Body of pancreas (tissue), 4 donors: ENCODE measurements at places on chromosomes 7 and 10.

GRCh38 chr7:37970211-37970610, 49.8 kb downstream of the EPDR1 start:
- DNase-seq = no peak

DNA sequence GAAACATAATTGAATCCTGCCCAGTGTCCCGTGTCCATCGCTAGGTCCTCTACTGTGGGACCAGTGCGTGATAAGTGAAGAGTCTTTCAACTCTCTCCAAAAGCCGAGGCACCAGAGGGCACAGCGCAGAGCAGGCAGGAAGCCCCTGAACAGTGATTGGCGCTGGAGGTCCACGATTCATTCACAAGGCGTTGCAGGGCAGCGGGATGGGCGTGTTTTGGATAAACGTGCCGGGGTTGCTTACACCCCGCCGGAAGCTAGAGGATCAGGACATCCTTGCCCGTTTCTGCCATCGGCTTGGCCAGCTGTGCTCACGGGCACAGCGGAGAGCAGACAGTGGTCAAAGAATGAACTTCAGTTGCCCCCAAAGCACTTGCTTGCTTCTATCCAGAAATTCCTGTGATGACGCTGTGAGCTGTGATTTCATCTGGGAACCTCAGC, 86.0 kb upstream of the PFKP start:
- no peak for DNase-seq

DNA sequence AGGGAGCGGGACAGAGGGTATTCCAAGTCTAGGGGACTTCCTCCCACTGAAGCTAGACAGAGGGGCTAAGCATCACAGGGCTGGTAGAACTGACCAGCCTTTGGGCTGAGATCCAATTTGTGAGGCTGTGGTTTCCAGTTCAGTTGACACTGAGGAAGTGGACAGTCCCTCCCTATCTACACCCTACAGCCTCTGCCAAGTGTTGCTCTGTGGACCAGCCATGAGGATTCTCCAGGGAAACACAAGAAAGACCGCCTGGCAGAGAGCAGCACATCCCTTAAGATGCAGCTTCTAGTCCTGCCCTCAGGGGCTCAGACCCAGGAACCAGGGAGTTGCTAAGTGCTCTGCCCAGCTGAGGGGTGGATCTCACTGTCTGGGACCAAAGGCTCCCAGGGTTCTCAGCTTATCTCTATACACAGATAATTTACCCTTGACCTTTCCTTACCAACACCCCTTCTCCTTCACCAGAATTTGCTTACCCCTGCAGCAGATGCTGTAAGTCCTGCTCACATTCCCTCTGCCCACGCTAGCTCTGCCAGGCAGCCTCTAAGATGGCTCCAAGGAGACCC, 252.0 kb downstream of the SKIDA1 start:
- no peak for DNase-seq

DNA sequence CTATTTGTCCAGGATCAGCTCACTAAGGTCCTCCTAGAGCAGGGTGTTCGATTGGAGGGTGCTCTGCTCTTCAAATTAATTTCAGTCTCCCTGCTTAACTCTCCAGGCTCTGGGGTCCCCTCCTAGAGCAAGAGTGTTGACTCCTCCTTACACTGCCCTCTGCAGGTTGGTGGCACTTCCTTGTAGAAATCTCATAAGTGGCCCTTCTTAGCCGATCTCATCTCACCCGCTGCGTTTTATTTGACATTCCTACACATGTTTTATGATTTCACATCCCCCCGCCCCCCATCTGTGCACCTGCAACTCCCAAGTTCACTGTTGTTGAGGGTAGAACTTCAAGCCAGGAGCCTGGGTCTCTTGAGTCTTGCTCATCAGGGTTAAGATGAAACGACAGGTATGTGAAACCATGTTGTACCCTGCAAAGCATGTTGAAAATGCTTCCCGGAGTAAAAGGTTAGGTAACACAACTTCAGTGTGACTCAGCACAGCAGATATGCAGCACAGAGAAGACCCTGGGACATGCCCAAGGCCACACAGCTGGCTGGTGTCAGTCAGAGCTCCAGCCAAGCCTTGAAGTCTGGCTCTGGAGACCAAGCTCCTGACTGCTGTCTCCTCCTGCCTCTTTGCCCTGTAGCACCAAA, 171.2 kb downstream of the PRKAG2 start:
- DNase-seq = peak; percentile 59

DNA sequence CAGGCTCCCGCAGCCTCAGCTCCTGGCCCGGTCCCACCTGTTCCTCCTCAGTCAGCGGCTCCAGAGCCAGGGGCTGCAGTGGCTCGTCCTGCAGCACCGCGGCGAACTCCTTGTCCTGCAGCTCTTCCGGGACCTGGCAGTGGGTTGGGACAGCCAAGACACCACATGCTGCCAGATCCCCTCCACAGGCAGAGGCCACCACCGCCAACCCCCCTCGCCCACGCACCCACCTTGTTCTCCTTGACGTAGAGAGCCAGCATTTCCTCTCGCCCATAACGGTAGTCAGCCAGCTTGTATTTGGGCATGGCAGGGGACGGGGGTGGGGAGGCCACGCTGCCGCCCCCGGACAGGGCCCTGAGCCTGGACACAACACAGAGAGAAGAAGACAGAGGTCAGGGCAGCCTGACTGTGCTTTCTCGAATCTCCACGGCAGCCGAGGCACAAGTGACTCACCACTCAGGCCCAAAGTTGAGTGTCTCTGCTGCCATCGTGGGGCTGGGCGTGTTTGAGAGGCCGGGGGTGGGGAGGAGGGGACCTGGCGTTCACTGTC, 6.2 kb downstream of the GIGYF1 start:
- no peak for DNase-seq

- no peak for DNase-seq
These were observed 87.0 kb downstream of the CDK6 start for GRCh38 chr7:92749327-92749755.

DNA sequence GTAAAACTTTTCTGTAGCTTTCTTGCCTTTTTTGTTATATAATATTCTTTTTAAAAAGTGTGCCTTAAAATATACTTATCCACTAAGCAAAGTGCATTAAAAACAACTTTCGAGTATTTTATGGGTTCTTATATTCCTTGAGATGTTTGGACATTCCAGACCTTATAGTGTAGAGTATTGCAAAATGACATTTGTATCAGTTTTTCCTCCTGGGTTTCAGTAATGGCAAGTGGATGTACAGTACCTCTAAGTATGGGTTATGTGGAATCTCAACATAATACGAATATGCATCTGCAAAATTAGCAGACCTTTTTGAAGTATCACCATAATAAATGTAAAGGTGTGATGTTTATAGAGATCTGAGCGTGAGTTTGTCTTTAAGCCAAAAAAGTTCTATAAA, 2.7 kb downstream of the CDK13 start:
- DNase-seq = no peak

DNA sequence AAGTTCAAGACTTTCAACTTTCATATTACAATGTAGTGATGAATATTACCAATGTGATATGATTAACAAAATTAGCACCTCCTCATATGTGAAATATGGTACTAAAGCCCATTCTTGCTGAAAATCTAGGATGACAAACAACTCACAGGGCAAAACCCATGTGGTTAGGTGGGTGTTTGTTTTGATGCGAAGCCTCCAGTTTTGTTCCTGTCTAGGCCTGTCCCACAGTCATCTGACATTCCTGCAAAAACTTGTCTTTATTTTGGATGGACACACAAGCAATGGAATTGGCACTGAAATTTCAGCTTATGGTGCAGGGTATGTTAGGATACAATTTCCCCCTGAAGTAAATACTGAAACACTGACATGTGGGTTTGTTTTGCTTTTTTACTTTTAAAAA, 95.3 kb downstream of the PARD3 start:
- DNase-seq = no peak

DNA sequence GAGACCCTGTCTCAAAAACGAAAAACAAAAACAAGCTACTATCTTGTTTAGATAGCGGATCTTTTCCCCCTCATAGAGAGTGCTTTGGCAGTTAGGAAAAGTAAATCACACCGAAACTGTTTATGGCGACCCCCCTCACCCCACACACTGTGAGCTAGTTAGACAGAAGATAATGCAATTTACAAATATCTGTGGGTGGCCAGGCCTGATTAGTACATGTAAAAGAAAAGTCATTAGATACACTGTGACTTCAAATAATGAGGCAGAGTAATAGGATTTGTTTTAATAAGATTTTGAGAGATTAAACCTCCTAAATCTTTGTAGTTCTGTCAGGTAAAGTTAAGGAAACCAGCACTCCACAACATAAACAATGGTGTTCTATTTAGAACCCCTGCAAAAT, 121.1 kb downstream of the ST7 start:
- DNase-seq = no peak

GRCh38 chr7:7816084-7816483, 97.7 kb upstream of the RPA3 start:
- DNase-seq = no peak

- DNase-seq = peak; percentile 6
These were observed 17.6 kb downstream of the GPRIN2 start for GRCh38 chr10:46538717-46539426.

GRCh38 chr10:774223-774622, 84.8 kb upstream of the DIP2C start:
- no peak for DNase-seq

GRCh38 chr10:112821038-112821437, 129.0 kb upstream of the TCF7L2 start:
- DNase-seq = peak; percentile 31

DNA sequence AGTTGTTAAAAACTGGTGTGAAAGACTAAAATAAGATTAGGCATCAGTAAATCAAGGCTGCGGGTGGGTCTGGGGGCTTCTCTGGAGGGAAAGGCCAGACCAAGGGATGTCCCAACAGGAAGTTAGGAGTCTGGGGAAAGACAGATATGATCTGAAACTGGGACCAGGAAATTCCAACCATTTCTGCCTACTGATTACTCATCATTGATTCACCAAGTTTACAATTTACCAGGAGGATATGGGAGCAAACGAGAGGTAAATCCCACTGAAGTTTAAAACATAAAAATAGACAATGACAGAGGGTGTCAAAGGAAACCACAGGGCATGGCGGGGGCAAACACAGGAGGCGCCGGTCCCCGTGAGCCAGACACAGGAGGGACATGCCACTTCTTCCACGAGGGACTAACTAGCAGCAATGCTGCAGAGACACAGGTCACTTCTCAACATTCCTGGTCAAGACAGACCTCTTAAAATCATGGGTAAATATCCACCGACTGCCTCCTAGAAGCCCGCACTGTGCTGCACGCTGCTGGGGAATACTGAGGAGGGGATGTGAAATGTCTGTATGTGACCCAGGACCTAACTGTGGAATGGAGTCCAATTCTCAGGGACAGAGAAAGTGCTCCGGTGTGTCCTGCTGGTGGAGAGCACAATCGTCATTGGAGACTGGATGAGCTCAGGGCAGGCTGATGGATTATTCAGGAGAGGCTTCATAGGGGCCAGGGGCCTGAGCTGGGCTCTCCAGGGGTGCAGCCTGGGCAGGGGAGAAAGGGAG, 153.4 kb upstream of the KLF14 start:
- no peak for DNase-seq

- DNase-seq = no peak
These were observed 28.6 kb upstream of the INSIG1 start for GRCh38 chr7:155268921-155269650.

- no peak for DNase-seq
These were observed 5.7 kb upstream of the GRID1 start for GRCh38 chr10:86372119-86372783.

- peak; percentile 69 for DNase-seq
These were observed 90.4 kb downstream of the SVOPL start for GRCh38 chr7:138610671-138611170.

DNA sequence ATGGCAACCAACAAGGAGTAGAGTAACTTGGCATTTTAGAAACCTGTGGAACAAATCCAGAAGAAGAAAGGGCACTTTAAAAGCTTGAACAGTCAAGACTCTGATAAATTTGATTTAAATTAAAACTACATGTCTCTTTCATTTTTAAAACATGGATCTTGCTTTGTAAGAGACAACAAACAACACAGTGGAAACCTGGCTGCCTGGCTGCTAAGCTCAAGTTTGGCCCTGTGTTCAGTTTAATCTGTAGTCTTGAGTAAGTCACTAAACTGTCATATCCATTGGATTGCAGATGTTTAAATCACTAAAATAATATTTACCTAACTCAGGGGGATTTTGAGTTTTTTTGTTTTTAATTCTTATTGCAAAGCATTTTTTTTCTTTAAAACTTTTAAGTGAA, 374.9 kb upstream of the SEMA3D start:
- no peak for DNase-seq

DNA sequence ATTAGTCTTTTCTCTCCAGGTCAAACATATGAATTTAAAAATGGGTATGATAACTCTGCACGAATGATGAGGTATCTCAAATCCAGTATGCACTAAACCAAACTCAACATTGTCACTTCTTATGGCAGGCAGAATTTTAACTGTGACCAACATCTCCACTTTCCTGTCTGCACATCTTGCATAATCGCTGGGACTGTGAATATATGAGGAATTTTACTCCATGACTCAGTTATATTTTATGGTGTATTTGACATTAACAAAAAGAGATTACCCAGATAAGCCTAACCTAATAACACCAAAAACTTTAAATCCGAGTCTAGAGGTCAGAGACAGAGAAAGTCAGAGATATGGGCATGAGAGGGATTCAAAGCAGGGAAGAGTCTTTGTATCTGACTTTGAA, 454.5 kb upstream of the SEMA3D start:
- DNase-seq = no peak

- DNase-seq = peak; percentile 32
These were observed 1.9 kb upstream of the ARL4A start for GRCh38 chr7:12685550-12685949.

GRCh38 chr10:132187430-132188138, 836 bp downstream of the DPYSL4 start:
- DNase-seq = no peak

DNA sequence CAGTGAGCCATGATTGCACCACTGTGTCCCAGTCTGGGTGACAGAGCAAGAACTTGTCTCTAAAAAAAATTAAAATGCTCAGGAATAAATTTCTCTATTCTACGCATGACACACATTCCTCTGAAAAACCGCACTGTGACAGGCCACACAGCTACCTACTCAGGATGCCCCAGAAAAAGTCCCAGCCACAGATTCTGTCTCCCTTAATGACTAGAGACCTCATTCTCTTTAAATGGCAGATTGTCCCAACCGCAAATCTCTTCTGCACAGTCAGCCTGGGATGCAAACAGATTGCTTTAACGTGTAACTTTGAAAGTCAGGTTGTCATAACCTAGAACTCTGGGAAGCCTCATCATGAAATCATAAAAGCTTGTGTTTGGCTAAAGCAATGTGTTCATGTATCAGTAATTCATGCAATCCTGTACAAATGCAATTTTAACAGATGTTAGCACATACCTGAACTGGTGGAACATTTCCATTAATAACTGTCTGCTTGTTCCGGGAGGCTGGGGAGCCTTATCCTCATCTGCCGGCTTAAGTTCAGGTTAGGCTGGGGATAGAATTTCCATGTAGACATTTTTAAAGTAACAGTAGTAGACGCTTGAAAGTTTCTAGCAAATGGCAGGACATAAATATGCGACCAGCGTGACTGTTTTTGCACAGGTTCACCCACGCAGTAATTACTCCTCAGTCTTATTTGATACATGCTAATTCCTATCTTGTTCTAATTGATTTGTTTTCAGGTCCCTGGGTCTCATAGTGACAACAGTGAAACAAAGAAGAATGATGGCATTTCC, 26.2 kb upstream of the MSRB2 start:
- no peak for DNase-seq

GRCh38 chr10:91247360-91248111, 27.1 kb downstream of the PCGF5 start:
- DNase-seq = no peak
